ENCODE measurements at places on chromosomes 13 and 19. TPM values are rescaled to one million over a fixed set of nuclear protein-coding genes. Genes with fewer than 3 reads are reported as not detected.

GPR12 gene
- total RNA-seq: not detected

MICU2 gene
- 33.9 TPM for total RNA-seq

ETFB gene
- total RNA-seq: 58.5 TPM

CYP2F1 gene
- total RNA-seq: not detected

LGALS7 gene
- not detected for total RNA-seq

LNX2 gene
- total RNA-seq: 7.5 TPM

SYDE1 gene
- 90.7 TPM for total RNA-seq

IRGC gene
- not detected for total RNA-seq

DENND1C gene
- total RNA-seq: not detected

SLC10A2 gene
- total RNA-seq: not detected

KIRREL2 gene
- total RNA-seq: not detected

FGF14 gene
- under 0.01 TPM for total RNA-seq

ZNF845 gene
- total RNA-seq: 10.2 TPM
